ENCODE measurements at places on chromosomes 1 and 21.

DNA sequence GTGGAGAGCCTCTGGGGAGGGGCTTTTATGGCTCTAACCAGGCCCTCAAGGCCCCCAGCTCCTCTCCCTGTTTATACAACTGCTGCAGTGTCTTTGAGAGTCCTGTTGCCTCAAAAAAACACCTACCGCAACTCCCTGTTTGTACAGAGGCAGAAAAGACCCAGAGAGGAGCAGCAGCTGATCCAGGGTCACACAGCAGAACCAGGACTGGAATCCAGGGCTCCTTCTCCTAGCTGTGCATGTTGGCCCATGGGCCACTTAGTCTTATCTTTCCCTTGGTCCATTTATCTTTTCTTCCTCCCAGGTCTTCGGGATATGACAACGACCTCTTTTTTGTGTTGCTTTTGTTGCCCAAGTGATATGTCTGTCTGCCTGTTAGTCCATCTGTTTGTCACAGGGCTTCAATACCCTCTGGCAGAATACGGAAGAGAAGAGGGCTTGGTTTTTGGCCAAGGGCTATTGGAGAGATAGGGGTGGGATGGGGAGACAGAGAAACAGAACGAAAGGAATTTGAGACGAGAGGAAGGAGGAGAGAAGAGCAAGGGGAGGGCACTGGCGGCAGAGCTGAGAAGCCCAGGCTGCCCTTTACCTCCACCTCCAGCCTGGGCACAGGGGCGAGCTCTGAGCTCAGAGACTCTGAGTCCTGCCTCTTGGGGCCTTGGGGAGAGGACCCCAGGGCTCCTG, 33.5 kb upstream of the WASF2 start:
- no peak for DNase-seq

GRCh38 chr1:50970931-50971582, 1.0 kb downstream of the CDKN2C start:
- no peak for DNase-seq

GRCh38 chr21:45868488-45868887, 113.1 kb upstream of the COL6A1 start:
- no peak for DNase-seq

DNA sequence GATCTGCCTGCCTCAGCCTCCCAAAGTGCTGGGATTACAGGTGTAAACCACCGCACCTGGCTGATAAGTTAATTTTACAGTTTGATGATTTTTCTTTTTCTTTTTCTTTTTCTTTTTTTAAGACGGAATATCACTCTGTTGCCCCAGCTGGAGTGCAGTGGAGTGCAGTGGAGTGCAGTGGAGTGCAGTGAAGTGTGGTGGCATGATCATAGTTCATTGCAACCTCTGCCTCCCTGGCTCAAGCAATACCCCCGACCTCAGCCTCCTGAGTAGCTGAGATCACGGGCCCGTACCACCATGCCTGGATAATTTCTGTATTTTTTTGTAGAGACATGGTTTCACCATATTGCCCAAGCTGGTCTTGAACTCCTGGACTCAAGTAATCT, 84.4 kb upstream of the CXADR start:
- no peak for DNase-seq

- DNase-seq, result no peak
These were observed 794.7 kb upstream of the ADAMTS5 start for GRCh38 chr21:27761623-27762022.

DNA sequence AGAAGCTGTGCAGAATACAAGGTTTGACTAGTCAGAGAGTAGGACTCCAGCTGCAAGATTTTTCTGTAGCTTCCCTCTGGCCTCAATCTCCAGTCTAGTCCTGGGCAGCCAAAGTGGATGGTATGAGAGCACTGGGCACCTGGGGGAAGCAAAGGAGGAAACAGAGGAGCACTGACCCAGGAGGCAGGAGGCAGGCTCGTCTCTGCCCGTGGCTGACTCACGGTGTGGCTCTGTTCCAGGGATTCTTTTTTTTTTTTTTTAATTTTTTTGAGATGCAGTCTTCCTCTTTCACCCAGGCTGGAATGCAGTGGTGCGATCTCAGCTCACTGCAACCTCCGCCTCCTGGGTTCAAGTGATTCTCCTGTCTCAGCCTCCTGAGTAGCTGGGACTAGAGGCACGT, 4.1 kb upstream of the NPPB start:
- DNase-seq, result no peak

- DNase-seq, result no peak
These were observed 114.9 kb downstream of the CASZ1 start for GRCh38 chr1:10681296-10682107.

- DNase-seq, result no peak
These were observed 106.3 kb downstream of the PRRX1 start for GRCh38 chr1:170770254-170770653.

DNA sequence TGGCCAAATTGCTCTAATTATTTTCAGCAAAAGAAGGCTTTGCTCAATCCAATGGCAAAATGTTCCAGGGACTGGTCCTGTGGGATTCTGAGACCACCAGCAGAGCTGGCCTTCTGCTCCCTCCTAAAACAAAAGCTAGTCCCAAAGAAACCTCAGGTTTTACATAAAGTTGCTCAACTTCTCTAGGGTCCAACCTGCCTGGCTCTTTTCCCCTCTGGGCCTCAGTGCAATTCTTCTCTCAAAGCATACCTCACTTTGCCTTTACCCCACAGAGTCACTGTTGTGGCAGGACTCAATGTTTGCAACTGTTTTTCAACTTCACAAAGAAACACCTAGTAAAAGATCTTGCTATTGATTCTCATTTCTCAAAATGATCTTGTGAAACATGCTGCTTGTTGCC, 39.8 kb downstream of the TBX15 start:
- no peak for DNase-seq
